Smooth muscle cell of the pulmonary artery (primary cell): ENCODE measurements at places on chromosomes 16 and 17. TPM values are rescaled to one million over a fixed set of nuclear protein-coding genes. Genes with fewer than 3 reads are reported as not detected.

The ZSCAN32 gene
- 10.8 and 10.9 TPM in 2 replicates for total RNA-seq

The TP53TG3 gene
- total RNA-seq: not detected in 2 replicates

The COG4 gene
- total RNA-seq: 76.0 and 86.2 TPM in 2 replicates

The CD79B gene
- total RNA-seq: 3.6 TPM in 1 of 2 replicates, not detected in the other
